ENCODE measurements at places on chromosomes 6 and 20.

DNA sequence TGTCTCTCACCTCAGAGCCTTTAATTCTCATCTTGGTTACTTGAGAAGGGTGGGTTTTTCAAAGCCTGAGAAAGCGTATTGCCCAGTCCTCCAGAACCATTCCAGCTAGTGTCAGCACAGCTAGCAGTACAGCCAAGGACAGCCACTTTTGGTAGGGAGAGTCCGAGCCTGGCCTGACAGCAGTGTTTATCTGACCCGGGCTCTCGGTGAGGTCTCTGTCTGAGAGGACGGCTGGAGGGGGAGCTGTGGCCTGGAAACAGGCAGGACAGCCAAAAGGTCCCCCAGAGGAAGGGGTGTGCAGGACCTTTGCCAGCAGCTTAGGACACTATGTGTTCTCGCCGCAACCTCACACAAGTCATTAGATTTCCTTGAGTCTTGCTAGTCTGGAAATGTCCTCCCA, 38.8 kb downstream of the LYRM2 start:
- no peak for DNase-seq

- DNase-seq: no peak
Observed at GRCh38 chr6:164928057-164928727, 381.2 kb downstream of the C6orf118 start.

DNA sequence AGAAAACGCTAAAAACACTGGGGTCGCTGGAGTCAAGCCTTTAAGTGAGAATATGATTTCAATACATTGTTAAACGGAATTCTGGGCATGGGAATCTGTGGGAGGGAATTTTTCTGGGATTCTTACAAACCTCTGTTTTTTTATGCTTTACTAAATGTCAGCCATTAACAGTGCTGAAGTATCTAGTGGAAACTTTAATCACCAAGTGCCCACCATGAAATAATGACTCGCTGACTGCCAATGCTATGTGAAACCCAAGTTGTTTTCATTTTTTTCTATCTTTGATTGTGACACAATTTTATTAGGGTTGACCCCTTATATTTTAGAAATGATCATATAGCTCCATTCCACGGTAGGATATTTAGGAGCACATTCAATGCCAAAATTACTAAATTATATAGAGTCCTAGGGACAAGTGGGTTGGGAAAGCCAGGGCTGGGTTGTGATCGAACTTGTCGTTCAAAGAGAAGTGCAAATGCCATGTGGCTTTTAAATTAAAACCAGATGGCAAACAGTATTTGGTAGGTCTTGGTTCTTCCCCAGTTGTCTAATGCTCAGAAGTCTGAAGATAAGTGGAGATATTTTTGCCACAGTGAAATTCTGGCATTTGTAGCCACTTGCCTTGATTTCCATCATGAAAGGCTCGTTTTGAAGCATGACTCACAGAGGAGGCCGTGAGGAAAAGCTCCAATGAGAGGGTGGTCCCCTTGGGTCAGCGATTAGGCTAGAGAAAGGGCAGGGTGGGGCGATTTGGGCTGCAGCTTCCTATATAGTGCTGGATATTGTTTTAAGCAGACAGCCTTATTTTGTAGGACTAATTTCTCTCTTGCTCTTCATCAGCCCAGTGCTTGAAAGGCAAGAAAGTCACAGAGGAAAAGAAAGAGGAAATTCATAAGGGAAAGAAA, 254.4 kb upstream of the JAG1 start:
- DNase-seq: no peak

GRCh38 chr6:91135406-91136103, 548.7 kb upstream of the MAP3K7 start:
- DNase-seq: no peak

DNA sequence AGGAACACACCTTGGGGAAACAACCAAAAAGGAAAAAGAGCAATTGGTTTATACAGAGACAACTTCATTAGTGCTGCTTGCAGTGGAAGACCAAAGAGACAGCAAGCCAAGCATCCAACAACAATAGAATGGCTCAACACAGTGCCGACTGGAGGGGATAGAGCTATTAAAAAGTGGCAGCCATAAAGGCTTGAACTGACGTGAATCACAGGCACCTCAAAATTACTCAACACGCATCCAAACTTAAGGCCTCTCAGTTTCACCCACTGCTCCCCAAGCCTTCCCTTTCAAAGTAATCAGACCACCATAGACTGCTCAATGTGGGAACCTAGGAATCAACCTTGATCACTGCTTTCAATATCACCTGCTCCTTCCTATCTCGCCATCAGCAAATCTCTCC, 9.7 kb downstream of the TNFRSF21 start:
- DNase-seq: no peak

GRCh38 chr6:100184473-100184872, 190.4 kb upstream of the MCHR2 start:
- no peak for DNase-seq

DNA sequence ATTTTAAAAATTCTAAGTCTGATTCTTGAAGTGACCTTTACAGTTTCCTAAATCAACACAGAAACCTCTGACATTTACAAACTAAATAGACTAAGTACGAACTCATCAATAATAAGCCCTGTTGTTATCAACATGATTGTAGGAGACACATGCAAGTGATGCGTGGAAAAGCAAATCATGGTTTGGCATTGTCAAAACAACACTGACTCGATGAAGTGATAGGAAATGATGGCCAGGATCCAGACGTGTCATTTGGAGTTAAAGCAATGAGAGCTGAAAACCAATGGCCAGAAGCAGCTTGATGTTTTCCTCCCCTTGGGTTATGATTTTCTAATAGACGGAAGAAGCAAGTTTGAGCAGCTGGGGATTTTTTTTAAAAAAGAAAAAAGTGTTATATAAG, 117.4 kb upstream of the FAM184A start:
- DNase-seq: no peak

- no peak for DNase-seq
Observed at GRCh38 chr6:138765896-138766655, 7.5 kb upstream of the CCDC28A start.

- DNase-seq: no peak
Observed at GRCh38 chr20:48941467-48941866, 20.0 kb downstream of the ARFGEF2 start.

GRCh38 chr6:14177413-14178082, 60.0 kb downstream of the CD83 start:
- no peak for DNase-seq

DNA sequence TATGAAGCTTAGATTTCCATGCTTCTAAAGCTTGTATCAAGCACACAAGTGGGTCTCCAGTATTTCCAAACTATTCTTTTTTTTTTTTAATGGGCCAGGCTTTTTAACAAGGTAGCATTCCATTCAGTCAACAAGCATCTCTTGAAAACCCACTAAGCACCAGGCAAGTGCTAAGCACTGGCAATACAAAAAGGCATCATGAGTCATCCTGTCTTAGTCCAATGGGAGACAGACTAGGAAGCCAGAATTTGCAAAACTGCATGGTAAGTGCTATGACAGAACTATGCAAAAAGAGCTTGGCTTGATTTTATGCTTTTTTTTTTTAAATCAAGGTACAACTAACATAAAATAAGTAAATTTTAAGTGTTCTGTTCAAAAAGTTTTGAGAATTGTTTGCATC, 109.3 kb upstream of the DST start:
- no peak for DNase-seq

- peak; percentile 57 for DNase-seq
Observed at GRCh38 chr6:31128093-31128676, 7.9 kb upstream of the CDSN start.

GRCh38 chr6:149190224-149190831, 127.2 kb upstream of the TAB2 start:
- DNase-seq: no peak

DNA sequence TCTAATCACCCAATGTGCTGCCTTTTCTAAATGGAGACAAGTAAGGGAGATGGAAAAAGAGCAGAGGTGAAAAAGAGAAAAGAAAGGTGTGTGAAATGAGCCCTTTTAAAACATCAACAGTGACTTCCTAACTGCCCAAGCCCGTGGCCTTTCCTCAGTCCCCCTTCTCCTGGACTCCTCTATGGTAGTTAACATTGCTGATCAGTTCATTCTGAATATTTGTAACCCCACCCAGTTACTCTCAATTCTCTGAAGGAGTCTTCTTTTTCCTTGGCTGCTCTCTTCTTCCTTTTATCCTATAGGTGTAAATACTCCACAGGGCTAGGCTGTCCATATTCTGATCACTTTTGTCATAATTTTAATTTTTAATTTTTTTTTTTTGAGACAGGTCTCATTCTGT, 27.1 kb downstream of the TAF11 start:
- no peak for DNase-seq

DNA sequence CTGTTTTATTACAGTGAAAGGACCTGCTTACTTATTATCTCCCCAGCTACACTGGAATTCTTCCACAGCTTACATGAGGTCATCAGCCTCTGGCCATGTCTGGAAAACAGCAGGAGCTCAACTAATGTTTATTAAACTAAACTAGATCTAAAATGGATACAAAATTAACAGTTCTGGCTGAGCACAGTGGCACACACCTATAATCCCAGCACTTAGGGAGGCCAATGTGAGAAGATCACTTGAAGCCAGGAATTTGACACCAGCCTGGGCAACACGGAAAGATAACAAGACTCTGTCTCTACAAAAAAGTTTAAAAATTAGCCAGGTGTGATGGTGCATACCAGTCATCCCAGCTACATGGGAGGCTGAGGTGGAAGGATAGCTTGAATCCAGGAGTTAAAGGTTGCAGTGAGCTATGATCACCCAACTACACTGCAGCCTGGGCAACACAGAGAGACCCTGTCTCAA, 220.8 kb upstream of the MARCKS start:
- no peak for DNase-seq

DNA sequence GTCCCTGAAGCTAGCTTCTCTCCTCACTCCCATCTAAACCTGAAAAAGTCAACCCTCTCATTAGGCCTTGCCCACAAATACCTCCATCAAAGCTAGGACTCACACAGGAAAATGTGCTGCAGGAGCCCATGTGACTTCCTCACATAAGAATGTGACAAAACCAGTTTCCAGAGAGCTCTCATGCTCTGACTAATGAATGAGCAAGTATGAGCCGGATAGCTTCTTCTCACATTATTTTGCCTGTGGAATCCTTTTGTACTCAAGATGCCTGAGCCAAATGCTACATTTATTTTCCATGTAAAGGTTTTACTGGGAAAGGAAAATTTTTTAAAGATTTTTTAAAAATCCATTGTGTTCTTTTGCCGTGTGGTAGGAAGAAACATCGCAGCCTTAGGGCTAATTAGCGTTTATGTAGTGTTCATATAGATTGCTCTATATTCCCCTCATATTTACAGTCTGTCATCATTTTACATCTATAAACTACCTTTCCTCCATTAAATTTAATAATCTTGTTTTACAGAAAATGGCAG, 68.6 kb upstream of the CCN6 start:
- DNase-seq: no peak

DNA sequence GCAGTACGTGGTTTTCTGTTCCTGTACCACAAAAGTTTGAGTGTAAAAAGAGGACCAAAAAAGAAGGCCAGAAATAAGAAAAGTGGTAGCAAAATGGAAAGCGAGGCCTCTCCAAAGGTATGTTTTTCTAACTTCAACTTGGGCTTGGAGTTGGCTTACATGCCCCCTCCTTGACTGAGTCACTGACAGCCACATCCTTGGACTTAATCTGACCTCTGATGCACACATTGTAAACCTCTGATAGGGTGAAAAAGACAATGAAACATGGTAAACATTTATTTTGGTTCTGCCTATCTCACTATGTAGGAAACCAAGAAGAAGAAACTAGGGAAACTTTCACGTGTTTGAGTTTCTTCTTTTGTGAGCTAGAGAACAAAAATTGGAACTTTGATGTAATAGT, 503.2 kb upstream of the ID4 start:
- no peak for DNase-seq

- peak; percentile 13 for DNase-seq
Observed at GRCh38 chr6:30357678-30358540, 13.0 kb downstream of the RPP21 start.

DNA sequence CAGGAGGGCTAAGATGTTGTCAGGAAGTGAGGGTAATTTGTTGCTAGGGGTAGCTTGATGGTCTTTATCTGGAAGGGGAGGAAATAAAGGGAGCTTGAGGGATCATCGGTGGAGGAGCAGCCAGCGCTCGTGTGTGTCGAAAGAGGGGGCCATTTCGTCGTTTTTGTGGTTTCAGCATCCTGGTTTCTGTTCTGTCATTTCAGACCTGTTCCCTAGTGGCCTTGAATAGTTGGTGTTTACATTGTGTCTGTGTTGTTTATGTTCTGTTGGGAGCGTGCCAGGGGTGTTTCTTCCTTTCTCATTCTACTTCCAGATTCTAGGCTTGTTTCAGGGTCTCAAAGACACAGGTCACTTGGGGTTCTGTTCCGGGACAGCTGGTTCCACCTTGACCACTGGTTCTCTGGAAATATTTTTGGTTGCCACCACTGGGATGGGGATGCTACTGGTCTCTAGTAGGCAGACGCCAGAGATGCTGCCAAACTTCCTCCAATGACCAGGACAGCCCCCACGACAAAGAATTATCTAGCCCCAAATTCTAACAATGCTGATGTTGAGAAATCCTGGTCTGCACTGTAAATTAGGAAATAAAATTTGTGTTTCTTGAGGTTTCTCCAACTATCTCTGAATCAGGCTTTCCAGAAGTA, 113.9 kb upstream of the NAA20 start:
- no peak for DNase-seq

DNA sequence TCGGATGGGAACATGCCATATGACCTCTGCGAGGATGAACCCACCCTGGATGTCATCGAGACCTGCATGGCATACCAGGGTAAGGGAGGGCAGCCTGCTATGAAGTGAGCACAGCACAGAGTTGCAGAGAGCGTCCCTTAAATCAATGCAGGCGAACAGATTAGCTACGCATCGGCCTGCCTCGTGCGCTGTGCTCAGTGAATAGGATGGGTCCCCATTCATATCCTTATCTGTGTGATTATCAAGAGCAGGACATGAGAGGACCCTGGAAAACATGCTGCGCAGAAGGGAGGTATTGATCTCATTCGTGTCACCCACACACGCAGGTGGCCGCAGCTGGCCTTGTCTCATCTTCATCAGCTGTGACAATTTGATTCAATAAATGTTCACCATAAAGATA, 25.6 kb upstream of the FAM83D start:
- DNase-seq: no peak

GRCh38 chr20:49642816-49643215, 70.9 kb downstream of the B4GALT5 start:
- DNase-seq: no peak

- no peak for DNase-seq
Observed at GRCh38 chr6:35248300-35248699, 11.2 kb upstream of the ZNF76 start.

DNA sequence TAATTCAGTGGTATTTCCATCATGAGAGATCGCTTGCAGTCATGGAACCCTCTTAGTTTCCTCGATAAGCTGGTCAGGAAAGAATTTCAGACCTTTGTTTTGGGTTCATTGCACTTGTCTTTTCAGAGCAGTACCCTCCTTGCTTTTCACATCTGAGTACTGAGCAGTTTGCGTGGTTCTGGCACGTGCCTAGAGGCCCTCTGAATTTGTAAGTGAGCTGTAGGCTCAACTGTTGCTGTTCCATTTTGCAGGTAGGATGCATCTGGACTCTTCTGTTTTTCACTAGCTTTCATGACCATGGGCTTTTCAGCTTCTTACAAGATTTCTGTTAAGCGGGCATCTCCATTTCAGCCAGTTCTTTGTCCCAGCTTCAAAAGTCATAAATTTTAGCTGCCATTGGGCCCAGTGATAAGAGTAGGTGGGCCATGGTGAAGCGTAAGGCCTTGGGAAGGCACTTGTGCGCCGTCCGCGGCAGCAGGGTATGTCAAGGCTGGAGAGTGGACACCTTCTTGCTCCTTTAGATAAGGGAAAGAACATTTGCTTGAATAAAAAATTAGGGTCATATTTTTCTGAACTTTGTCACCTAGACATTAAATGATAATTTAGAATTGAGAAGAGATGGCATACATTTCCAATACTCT, 35.8 kb downstream of the HIVEP1 start:
- no peak for DNase-seq

- DNase-seq: no peak
Observed at GRCh38 chr6:35078226-35078850, 62.8 kb downstream of the TCP11 start.

Measured in stimulated activated CD4-positive, alpha-beta T cell treated with anti-CD3 and anti-CD28 coated beads, Interleukin-15, amount 100 ng/mL, for 1 hour (primary cell).